Osteoblast (primary cell): ENCODE measurements at places on chromosomes 7 and 10.

DNA sequence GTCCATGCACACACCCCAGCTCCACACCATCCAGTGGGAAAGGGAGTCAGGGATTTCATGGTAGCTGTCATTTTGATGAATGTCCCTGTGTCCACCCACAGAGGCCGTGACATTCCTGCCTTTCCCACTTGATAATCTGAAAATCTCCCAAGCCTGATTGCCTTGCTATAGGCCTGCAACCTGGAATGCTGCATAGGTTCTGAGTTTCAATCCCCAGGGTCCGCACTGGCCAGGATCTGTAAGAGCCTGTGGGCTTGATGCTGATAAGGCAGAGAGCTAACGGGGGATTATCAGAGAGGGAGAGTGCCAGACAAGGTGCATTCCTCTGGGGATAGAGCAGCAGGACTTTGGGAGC is 57.5 kb downstream of the RBM20 start:
- no peak for DNase-seq

DNA sequence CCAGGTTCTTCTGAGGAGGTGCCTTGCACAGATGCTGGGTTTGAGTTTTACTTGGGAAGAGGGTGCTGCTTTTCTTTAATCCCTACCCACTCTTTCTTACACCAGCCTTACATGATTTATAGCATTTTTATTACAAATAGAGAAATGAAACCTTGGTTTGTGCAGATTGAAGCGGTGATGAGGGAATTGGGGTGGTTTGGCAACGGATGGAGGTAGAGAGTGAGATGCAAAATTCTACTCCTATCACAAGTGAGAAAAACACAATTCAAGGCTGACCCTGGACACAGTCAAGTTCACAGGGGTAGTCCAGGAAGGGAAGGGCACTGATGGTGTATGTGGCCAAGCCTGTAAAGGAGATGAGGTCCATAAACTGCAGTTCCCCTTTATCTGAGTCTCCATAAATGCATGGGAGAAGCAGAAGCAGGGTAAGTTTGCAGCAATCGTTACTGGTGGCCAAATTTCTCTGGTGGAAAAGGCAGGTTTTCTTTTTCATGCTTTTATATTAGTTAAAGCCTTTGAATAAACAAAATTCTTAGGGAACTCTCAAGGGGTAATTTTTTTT is 214.3 kb downstream of the JAZF1 start:
- no peak for DNase-seq

DNA sequence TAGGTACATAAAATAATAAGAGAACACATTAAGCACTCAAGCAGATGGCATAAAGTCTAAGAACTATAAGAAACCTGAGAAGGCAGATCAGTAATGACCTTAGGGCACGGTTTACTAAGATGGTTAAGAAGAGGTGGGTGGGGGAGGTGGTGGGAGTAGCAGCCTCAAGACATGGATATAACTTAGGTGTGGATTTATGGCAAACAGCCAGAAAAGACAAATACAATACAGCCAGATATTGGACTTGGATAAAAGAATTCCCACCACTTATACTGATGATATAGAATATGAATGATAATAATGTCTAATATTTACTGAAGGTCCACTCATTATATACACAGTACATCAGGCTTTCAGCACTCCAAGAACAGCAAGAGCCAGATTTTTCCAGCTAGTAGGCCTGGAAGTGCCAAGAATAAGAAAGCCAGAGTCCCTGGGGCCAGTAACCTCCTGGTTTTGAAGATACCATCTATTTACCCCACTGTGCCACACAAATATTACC is 11.9 kb downstream of the DPY19L1 start:
- DNase-seq = no peak

DNA sequence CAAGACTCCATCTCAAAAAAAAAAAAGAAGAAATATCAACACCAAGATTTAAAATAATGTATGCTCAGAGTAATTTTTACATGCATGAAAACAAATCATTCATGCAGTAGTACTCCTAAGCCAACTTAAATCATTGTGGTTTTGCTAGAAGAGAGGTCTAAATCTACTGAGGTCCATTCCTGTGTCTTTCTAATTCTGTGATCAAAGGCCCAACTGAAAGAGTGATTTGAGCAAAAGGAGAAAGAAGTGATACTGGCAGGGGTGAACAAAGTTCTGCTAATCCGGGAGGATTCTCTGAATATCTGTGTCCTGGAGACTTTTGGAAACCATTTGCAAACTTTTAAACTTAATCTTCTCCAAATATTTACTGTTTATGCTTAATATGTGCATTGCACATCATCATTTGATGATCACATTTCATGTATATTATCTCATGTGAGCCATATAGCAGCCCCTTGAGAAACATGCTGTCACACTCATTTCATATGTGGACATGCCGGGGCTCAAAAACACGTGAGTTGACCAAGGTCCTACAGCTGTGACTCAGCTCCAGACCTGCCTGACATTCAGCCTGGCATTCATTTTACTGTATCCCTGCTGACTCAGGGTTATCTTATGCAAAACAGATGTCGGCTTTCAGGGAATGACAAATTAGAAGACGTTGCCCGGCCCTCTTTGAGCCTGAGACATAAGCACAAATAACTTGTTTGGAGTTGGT is 76.4 kb downstream of the FAM107B start:
- DNase-seq = peak; percentile 57

- no peak for DNase-seq
Measured at GRCh38 chr7:105934572-105935185, 28.4 kb upstream of the CDHR3 start.

- peak; percentile 41 for DNase-seq
Measured at GRCh38 chr7:65978891-65979582, 3.0 kb downstream of the GUSB start.

GRCh38 chr7:149662591-149663095 is 110.7 kb downstream of the ZNF467 start:
- DNase-seq = no peak

DNA sequence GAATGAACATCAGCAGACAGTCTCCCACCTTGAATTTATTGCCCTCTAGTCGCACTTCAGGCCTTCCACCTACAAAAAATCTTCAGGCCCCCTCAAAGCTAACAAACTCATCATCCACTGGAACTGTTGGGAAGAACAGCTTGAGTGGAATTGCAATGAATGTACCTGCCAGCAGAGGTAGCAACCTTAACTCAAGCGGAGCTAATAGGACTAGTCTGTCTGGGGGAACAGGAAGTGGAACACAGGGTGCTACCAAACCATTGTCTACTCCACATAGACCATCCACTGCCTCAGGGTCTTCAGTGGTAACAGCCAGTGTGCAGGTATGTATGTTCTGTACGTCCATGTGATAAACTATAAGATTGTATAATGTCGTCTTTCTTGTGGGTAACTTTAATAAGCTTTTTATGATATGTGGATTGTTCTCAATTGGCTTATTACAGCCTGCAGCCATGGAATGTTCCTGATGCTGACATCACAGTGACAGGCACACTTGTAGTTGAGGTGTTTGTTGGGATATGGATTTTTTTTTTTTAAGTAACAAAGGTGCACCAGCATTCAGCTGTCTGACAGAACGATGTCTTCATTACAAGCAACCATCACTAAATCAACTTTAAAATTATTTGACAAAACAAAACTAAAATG is 53.3 kb downstream of the UBN2 start:
- no peak for DNase-seq

- peak; percentile 77 for DNase-seq
Measured at GRCh38 chr10:87505366-87506111, 846 bp downstream of the MINPP1 start.

GRCh38 chr7:158108646-158109293 is 478.9 kb downstream of the PTPRN2 start:
- peak; percentile 39 for DNase-seq
